Transverse colon (tissue), 4 donors: ENCODE measurements at places on chromosomes 4 and X. TPM values are rescaled to one million over a fixed set of nuclear protein-coding genes. Genes with fewer than 3 reads are reported as not detected.

- H3K36me3 ChIP-seq: no peaks in the 10 kb centered on the region
- no peak overlapping the region for H3K4me3 ChIP-seq
- DNase-seq: no peak
- peak overlapping the region; percentile 14 for H3K27ac ChIP-seq
These were observed 55.7 kb upstream of the PDLIM3 start for GRCh38 chr4:185590982-185591381.

DNA sequence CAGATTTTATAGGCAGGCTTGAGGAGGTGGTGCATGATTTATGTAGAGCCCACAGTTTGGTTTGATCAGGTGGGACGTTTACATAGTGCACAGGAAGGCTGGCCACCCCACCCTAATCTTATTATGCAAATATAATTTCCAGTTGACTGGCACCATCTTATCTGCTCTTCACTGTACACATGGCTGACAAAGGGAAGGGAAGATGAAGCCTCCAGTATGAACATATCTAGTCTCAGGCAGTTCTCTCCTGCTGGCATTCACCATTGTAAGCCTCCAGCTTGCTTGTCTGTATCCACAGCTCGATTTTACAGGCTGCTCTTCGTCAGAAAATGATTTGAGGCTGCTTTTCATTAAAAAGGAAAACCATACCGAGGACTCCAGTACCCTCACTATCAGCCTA is 278.3 kb downstream of the TECRL start:
- H3K4me3 ChIP-seq: no peak overlapping the region
- H3K36me3 ChIP-seq: no peaks in the 10 kb centered on the region
- no peak overlapping the region for H3K27ac ChIP-seq

OSTC gene
- total RNA-seq: 45.4 TPM

DNA sequence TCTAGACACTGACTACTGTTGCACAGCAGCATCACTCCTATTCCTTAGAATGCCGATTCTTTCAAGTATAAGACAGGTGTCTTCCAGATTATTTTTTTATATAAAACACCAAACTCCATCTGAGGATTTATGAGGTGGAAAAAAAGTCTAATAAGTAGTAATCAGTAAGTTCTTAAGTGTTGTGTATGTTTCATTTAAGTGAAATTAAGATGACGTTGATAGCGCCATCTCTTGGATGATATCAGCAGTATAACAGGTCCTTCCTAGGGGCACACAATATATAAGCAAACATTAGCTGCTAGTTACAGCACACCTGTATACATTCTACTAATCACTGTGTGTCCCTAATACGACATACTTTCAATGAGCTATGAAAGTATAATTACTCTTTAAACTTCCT is 99.6 kb upstream of the STS start:
- DNase-seq: no peak
- H3K27ac ChIP-seq: no peak overlapping the region
- no peaks in the 10 kb centered on the region for H3K36me3 ChIP-seq
- H3K27me3 ChIP-seq: no peaks in the 10 kb centered on the region

FABP2 gene
- 3.4 TPM for total RNA-seq

DNA sequence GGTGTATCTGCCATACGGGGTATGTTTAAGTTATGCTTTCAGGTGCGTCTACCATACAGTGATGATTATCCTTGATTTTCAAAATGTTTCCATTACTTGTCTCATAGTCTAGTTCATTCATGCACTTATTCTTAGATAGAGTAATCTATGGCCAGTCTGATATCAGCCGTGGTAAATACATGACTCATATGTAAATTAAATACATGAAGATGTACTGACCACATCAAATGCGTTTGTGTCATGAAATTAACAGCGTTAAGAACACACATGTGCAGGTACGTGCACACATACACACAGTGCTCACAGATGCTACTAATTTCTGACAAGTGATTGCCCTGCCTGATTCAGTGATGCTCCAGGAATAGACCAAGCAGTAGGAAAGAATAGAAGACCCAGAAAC is 75.2 kb upstream of the EXOC1L start:
- no peak overlapping the region for H3K4me3 ChIP-seq
- DNase-seq: no peak
- H3K36me3 ChIP-seq: no peaks in the 10 kb centered on the region
- H3K27ac ChIP-seq: no peak overlapping the region

GLRA2 gene
- 1.8 TPM for total RNA-seq

DNA sequence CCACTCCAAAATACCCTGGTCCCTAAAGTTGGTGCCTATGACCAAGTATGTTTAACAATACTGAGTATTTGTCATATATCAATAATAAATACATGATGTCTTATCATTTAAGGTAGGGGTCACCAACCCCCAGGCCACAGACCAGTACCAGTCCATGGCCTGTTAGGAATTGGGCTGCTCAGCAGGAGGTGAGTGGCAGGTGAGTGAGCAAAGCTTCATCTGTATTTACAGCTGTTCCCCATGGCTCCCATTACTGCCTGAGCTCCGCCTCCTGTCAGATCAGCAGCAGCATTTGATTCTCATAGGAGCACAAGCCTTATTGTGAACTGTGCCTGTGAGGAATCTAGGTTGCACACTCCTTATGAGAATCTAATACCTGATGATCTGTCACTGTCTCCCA is 126.2 kb downstream of the HNRNPD start:
- no peak for DNase-seq
- H3K4me1 ChIP-seq: no peaks in the 10 kb centered on the region
- H3K27ac ChIP-seq: no peak overlapping the region
- H3K36me3 ChIP-seq: no peaks in the 10 kb centered on the region

DNA sequence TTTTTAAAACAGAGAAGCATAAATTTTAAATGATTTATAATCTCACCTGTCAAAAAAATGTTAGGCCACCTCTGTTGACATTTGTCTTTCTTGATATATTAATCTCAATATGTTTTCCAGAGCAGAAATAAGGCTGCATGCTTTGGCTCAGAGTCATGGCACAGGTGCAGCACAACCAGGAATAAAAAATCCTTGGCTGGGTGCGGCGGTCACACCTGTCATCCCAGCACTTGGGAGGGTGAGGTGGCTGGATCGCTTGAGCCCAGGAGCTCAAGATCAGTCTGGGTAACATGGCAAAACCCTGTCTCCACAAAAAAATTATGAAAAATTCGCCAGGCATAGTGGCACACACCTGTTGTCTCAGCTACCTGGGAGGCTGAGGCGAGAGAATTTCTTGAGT is 18.1 kb downstream of the CPLX1 start:
- H3K36me3 ChIP-seq: no peaks in the 10 kb centered on the region
- peaks cover 7% of the 10 kb centered on the region for H3K27me3 ChIP-seq
- no peak overlapping the region for H3K4me3 ChIP-seq

GRCh38 chr4:81604683-81605218 is 133.0 kb upstream of the RASGEF1B start:
- DNase-seq: no peak
- H3K4me3 ChIP-seq: no peak overlapping the region
- H3K4me1 ChIP-seq: peaks cover 6% of the 10 kb centered on the region
- H3K27ac ChIP-seq: no peak overlapping the region
- no peaks in the 10 kb centered on the region for H3K27me3 ChIP-seq
- H3K36me3 ChIP-seq: no peaks in the 10 kb centered on the region

DNA sequence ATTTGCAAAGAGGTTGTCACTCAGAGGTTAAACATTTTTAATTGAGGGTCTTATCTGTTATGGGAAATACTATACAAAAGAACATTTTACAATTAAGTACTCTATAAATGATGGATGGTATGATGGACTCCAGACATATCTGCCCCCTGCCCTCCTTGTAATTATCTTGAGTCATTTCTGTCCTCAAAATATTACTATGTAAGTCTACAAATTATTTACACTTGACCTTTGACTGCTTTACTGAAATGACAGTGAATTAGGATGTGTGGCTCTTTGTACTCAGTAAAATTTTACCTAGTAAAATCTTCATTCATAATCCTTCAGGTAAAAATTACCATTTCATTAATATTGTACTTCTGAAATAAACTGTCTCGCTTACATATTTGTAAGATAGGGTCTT is 46.5 kb downstream of the USP9X start:
- no peak overlapping the region for H3K27ac ChIP-seq
- no peak for DNase-seq
- no peaks in the 10 kb centered on the region for H3K36me3 ChIP-seq
- no peaks in the 10 kb centered on the region for H3K4me1 ChIP-seq

DNA sequence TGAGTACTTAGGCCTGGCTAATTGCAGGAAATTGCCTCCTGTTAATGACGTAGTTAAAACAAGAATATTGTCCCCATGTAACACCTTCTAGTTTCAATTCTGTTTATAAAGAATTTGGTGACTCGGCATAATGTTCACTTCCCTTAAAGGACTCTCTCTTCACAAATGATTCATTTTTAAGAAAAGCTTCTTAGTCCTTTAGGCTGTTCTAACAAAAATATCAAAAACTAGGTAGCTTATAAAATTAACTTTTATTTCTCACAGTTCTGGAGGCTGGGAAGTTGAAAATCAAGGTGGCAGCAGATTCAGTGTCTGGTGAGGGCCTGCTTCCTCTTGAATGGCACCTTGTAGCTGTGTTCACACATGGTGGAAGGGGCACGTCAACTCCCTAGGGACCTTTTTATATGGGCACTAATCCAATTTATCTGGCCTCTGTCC is 23.8 kb downstream of the COL25A1 start:
- no peaks in the 10 kb centered on the region for H3K27me3 ChIP-seq
- no peak overlapping the region for H3K27ac ChIP-seq

ASMT gene
- total RNA-seq: not detected

GRCh38 chr4:162912482-162912881 is 254.2 kb downstream of the NAF1 start:
- no peak for DNase-seq
- no peaks in the 10 kb centered on the region for H3K4me1 ChIP-seq
- H3K36me3 ChIP-seq: no peaks in the 10 kb centered on the region
- no peaks in the 10 kb centered on the region for H3K27me3 ChIP-seq

DNA sequence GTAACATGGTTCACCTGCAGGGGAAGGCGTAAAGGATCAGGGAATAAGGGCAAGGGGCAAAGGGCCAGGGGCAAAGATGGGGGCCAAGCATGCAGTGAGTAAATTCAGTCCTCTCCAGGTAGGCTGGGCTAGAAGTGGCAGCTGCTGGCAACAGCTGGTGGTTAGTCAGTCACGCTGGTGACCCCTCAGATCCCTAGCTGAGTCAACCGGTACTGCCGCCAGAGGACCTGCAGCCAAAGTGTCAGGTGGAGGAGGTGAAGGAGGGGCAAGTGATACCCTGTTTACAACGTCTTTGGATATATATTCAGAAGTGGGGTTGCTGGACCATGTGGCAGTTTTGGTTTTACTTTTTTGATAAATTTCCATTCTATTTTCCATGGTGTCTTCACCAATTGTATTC is 24.6 kb upstream of the NAP1L2 start:
- no peaks in the 10 kb centered on the region for H3K36me3 ChIP-seq
- DNase-seq: no peak
- no peak overlapping the region for H3K27ac ChIP-seq
- no peaks in the 10 kb centered on the region for H3K27me3 ChIP-seq
- no peaks in the 10 kb centered on the region for H3K4me1 ChIP-seq

- H3K36me3 ChIP-seq: no peaks in the 10 kb centered on the region
- DNase-seq: no peak
- H3K4me3 ChIP-seq: no peak overlapping the region
- no peaks in the 10 kb centered on the region for H3K27me3 ChIP-seq
These were observed 335.4 kb downstream of the DHX15 start for GRCh38 chr4:24248674-24249630.

DNA sequence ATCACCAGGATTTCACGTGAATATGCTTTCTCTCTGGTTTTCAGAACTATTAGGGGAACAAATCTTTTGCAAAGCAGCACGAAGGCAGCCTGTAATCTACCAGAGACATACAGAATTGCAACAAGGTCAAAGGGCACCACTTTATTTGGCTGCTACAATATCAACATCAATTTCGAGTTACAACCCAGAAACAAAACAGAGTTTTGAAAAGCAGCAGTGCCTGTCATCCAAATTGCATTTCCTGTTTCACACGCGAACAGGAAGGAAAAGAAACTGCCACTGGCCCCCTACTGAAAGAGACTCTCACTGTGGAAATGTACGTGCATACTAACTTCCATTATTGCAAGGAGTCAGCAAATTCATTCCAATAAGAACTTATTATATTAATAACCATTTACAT is 17.1 kb upstream of the C1QTNF7 start:
- H3K4me3 ChIP-seq: no peak overlapping the region
- peaks cover 3% of the 10 kb centered on the region for H3K4me1 ChIP-seq
- no peaks in the 10 kb centered on the region for H3K27me3 ChIP-seq
- no peak for DNase-seq
- H3K36me3 ChIP-seq: no peaks in the 10 kb centered on the region

GRCh38 chr4:22203711-22204011 is 255.1 kb upstream of the KCNIP4 start:
- no peak for DNase-seq
- H3K27me3 ChIP-seq: no peaks in the 10 kb centered on the region
- no peak overlapping the region for H3K27ac ChIP-seq
- H3K36me3 ChIP-seq: no peaks in the 10 kb centered on the region
- no peaks in the 10 kb centered on the region for H3K4me1 ChIP-seq
